Activated CD8-positive, alpha-beta memory T cell treated with anti-CD3 and anti-CD28 coated beads for 4 hours (primary cell): ENCODE measurements at places on chromosomes 5 and 9.

DNA sequence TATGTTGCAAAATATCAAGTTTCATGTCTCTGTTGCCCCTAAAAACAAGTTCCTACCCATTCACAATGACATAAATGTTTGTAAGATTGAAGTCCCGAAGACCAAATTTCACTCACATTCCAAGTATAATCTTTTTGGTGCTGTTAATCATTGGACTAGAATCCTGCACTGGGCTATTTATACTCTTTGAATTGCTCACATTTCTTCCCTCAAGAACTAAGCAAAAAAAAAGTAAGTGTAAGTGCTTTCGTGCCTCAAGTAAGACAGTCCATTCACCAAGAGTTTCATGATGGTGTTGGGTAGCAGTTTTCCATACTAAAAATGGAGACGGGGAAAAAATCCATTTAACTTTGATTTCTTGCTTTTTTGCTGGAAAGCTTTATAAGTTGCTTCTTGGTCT, 242.3 kb downstream of the EBF1 start:
- DNase-seq, result no peak

DNA sequence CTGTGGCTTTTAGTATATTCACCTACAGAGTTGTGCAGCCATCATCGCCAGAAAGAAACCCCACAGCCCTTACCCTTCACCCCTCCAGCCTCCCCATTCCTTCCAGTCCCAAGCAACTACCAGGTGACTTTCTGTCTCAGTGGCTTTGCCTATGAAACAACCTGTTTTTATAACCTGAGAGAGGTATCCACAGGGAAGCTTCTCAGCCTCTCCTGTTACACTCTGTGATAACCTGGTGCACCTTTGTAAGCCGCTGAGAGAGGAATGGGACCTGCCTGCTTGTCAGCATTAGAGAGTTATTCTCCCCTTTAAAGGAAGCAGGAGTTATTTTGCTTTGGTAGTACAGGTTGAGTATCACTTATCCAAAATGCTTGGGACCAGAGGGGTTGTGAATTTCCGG, 93.6 kb downstream of the TRIO start:
- DNase-seq, result no peak

GRCh38 chr9:33264473-33265177, at the start of the genes BAG1 and CHMP5:
BAG1 (minus strand) TSS chr9:33264708.
CHMP5 (plus strand) TSS chr9:33265049; CDS start chr9:33265079, 30 bp downstream.
- DNase-seq, result peak; percentile 100

- no peak for DNase-seq
These were observed 99.7 kb downstream of the ST8SIA4 start for GRCh38 chr5:100803397-100803796.

- no peak for DNase-seq
These were observed 51.1 kb downstream of the DAP start for GRCh38 chr5:10709933-10710332.

DNA sequence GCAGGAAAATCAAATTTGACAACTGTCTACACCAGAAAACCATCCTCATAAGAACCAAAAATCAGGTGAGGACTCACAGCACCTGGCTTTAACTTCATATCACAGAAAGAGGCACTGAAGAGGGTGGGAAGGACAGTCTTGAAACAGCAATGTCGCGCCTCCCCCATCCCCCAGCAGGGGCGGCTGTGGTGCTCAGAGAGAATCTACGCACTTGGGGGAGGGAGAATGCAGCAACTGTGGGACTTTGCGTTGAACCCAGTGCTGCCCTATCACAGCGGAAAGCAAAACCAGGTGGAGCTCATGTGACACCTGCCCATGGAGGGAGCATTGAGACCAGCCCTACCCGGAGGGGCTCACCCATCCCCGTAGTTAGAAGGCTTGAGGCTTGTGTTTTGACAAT, 191.8 kb downstream of the MSX2 start:
- no peak for DNase-seq

GRCh38 chr9:20658677-20659473, 25.2 kb upstream of the FOCAD start:
- no peak for DNase-seq

GRCh38 chr9:89078860-89079259, 87.6 kb downstream of the S1PR3 start:
- no peak for DNase-seq

- no peak for DNase-seq
These were observed 122.7 kb upstream of the LPAR1 start for GRCh38 chr9:111161015-111161415.

GRCh38 chr9:37407468-37407867, 15.0 kb upstream of the GRHPR start:
- DNase-seq, result no peak

DNA sequence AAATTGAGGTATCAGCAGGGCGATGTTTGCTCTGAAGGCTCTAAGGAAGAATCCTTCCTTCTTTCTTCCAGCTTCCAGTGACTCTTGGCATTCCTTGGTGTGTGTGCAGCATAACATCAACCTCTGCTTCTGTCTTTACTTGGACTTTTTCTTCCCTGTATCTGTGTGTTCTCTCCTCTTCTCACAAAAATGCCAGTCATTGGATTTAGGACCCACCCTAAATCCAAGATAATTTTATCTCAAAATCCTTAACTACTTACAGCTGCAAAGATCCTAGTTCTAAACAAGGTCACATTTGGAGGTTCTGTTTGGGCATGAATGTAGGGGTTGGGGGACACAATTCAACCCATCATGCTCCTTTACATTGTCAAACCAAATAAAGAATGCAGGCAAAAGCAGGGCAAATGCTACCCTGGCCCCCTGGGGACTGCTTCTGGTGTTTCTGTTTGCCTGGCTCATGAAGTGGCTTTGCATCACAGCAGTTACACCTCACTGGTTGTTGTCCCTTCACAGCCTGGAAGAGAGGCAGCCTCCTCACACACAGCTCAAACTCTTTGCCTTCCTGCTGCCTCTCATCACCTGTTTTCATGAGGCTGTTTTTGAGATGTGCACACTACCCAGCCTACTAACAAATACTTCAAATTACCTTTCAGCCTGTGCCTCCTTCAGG, 64.8 kb upstream of the PLCXD3 start:
- DNase-seq, result no peak

DNA sequence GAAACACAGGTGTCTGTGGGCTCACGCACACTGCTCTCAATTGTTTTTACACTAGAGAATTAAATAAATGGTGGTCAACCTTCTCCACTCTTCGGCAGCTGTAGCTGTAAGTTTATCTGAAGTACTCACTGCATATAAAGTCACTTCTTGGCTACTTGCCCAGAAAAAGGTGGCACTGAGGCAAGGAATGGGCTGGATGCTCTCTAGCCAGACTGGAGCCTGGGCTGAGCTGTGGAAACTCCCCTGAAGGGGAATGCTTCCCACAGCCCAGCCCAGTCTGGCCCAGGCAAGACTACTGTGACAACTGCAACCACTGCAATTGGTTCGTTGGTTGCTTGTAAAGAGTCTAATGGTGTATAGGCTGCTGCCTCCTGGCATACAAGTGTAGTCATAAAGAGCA, 4.5 kb downstream of the LEAP2 start:
- no peak for DNase-seq

- no peak for DNase-seq
These were observed 49.8 kb upstream of the OLFM1 start for GRCh38 chr9:135037521-135038250.

GRCh38 chr9:35516479-35516878, 26.6 kb downstream of the RUSC2 start:
- no peak for DNase-seq

GRCh38 chr9:83340451-83340850, 197.8 kb downstream of the FRMD3 start:
- no peak for DNase-seq

GRCh38 chr5:151556806-151557205, 34.3 kb downstream of the FAT2 start:
- no peak for DNase-seq

DNA sequence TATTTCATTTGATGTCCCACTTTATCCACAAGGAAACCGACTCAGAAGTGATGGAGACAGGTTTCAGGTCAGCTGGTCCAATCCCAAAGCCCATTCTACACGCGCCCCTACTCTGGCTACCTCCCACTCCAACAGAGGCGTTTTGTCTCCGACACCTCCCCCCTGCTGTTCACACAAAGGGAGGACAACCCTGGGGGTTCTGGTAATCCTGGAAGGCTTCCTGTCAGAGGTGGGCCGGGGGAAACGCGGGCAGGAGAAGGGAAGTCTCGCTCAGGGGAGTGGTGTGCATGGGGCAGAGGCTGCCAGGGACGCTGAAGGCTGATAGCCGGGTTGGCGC, 39.7 kb upstream of the GABRP start:
- DNase-seq, result no peak

DNA sequence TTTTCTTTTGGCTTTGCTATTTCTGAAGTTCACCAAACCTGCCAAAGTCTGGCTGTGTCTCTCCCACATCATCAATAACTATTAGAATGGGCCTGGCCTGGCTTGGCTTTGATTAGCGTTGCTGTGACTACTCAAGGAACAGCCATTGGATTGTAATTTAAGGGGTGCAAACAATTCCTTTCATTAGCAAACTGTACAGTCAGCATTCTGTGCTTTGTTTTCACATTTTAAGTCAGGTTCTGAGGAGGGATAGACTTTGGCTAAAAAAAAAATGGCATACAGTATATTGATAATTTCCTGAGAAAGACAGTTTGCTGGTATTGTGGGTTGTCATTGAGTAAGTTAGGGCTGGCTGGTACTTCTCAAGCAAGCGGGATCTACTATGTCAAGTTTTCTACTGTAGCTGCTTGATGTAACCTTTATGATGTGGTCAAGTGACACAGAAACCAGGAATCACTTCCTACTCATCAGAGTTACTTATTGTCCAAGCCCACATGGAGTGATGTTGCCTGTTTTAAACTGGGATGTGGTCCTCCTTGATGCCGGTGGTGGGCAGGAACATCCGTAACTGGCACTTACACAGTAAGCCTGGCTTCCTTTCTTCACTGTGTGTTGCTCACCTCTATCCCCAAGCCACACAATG, 161.4 kb downstream of the CD180 start:
- no peak for DNase-seq

- DNase-seq, result no peak
These were observed 313.9 kb downstream of the TLE1 start for GRCh38 chr9:81375187-81376100.

DNA sequence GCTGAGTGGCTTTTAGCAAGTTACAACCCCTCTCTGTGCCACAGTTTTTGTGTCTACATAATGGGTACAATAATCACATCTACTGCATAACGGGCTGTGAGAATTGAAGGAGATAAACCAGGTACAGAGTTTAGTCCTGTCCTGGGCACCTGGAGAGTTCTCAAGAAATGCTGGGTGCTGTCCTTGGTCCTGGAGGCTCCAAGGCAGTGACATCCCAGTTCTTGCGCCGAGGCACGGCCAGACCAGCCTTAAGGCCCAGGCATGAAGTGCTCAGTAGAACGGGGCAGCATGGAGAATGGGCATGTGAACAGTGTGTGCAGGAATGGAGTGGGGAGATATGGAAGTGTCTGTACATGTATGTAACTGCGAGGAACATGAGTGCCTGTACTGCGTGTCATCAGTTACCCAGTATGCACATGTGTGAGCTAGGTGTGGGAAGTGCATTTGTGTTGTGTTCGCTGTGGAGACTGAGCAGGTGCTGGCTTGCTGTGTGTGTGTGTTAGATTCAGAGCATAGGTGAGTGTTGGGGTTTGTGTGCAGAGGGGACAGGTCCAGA, 6.3 kb upstream of the UNC5A start:
- no peak for DNase-seq

- no peak for DNase-seq
These were observed 7.3 kb upstream of the ARL15 start for GRCh38 chr5:54317511-54318260.

- no peak for DNase-seq
These were observed 25.2 kb downstream of the SKP2 start for GRCh38 chr5:36177154-36177553.

GRCh38 chr9:16824545-16825330, 45.7 kb downstream of the BNC2 start:
- DNase-seq, result no peak

DNA sequence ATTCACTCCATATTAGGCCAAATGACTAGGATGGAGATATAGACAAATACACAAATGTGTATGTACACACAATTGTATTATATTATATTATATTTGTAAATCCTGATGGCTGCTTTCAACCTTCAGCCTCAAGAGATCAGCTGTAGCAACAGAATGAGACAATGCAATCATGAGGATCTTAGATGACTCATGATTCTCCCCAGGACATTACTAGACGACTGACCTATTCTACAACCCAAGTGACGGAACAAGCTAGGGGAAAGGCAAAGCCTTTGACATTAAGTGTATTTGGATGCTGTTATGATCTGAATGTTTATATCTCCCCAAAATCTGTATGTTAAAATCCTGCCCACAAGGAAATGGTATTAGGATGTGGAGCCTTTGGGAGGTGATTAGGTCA, 66.5 kb downstream of the COX7C start:
- DNase-seq, result no peak

DNA sequence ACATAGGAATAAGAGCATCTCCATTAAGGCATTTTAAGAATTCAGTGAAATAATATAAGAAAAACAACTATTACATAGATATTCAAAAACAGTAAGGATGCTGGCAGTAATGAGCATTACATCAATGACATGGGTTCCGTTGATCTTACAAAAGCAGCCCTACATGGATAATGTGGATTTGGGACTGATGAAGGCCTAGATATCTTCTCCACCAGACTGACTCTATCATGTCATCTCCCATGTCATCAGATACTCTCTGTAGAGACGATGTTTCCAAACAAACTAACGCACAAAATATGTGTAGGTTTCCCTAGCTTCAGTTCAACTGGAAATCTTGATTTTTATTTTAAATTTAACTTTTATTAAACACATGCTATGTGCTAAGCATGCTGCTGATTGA, 3.6 kb downstream of the LURAP1L start:
- DNase-seq, result no peak

DNA sequence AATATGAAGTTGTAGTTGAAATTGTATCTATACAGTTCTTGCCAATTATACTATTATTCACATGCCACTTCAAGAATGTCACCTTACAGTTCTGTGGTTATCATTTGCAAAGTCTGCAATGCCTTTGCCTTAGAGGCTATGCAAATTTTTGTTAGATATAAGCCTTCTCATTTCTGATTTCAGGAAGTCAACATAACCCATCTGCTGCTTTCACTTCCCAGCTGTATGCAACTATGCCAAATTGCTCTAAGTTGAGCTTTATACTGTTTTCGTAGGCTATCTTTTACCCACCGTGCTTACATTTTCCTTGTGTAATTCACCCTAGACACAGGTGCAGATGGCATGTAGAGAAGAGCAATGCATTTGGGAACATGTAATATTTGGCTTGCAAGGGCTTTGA, 1083.0 kb downstream of the CDH9 start:
- DNase-seq, result no peak

DNA sequence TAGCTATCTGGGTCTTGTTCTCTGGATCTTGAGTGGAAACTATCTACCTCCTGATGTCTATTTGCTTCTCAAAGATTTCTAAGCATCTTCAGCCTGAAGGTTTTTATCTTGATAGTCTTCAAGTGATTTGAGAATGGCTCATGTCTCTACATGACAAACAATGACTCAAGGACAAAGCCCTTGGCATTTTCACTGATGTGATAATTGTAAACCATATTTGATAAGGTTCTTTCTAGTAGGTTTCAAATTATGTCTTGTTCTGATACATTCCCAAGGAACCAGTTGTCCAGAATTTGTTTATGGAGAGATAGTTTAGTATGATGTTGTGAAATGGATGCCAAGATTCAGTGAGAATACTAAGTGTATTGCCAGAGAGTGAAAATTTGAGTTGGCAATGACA, 1079.3 kb upstream of the CDH9 start:
- DNase-seq, result no peak
